Islet precursor cell (in vitro differentiated cells): ENCODE measurements at places on chromosomes 4 and X.
A peak's percentile ranks its signal among the peaks of the same experiment; 100 is the strongest.

DNA sequence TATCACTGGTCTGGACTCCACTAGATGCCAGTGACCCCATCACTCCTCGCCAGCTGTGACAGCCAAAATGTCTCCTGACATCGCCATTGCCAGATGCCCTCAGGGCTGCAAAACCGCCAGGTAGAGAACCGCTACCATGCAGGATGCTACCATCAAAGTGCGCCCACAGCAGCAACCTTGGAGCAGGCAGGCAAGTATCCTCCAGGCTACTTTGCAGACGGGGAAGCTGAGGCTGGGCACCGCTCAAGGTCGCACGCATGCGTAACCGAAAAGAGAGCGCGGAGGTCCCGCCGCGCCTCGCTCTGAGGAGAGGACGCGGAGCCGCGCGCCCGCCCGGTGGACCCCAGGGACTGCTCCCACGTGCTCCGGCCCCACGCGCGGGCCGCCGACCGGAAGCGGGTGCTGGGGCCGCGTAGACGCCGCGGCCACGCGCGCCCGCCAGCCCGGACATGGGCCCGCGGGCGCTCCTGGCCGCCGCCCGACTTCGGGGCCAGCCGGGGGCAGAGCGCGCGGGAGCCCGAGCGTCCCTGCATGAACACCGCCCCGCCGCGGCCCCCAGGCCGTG lies at the start of gene STS:
Gene STS, plus strand, starts transcription at position 300 of the 565 bp plus-strand sequence. CDS start 105,488 bp downstream, outside the sequence.
- DNase-seq: peak; percentile 60

GRCh38 chr4:185567381-185568376 lies 32.4 kb upstream of the PDLIM3 start:
- DNase-seq: peak; percentile 59

GRCh38 chrX:77731821-77732419 lies 54.1 kb downstream of the ATRX start:
- DNase-seq: no peak

GRCh38 chr4:3472411-3473141 lies 9.5 kb downstream of the DOK7 start:
- DNase-seq: no peak

DNA sequence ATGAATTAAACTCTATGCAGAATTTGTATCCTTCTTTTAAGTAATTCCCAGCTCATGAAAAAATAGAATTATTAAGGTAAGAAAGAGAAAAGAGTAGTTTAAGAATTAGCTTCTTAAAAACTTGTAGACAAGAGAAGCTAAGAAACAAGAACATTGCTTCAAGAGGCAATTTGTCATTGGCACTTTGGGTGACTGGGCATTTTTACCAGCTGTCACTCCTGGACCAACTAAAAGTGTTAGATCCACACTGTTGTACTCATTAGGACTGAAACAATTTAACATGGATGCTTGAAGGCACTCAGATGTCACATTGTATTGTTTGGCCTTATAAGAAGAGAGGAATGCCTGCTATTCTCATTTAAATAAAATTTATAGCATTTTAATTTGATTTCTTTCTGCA lies 7.4 kb downstream of the COL25A1 start:
- no peak for DNase-seq

DNA sequence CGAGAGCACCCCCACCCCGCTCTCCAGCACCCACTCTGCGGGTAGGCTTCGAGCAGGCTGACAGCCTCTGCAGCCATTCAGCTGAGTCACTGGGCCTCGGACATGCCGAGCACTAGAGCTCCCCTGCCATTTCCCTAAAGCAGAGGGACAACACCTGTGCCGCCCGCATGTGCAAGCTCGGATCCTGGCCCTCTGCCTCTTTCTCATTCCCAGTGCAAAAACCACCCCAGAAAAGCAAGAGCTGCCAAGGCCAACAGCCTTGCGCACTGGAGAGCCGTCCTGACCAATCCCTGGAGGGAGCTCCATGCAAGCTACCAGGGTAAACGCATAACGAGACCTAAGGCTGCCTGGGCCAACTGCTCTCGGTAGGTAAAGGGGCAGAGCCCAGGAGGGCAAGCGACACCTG lies 5.3 kb downstream of the HCFC1 start:
- DNase-seq: no peak

DNA sequence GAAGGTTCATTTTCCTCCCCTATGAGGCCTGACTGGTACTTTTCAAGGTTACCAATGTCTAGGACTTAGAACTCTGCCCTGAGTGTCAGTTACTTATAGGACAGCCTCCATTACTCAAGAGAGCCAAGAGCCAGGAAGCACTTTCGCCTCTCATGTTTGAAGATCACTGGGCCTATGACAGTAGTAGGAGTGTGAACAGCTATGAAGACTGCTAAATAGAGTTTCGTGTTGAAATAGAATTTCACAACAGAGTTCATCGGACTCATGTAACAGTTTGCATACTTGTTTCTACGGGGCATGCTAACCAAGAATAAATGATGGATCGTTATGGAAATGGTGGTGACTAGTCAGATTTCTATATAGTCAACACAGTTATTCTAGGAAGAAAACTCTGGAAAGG lies 97.8 kb upstream of the GPC4 start:
- DNase-seq: no peak

DNA sequence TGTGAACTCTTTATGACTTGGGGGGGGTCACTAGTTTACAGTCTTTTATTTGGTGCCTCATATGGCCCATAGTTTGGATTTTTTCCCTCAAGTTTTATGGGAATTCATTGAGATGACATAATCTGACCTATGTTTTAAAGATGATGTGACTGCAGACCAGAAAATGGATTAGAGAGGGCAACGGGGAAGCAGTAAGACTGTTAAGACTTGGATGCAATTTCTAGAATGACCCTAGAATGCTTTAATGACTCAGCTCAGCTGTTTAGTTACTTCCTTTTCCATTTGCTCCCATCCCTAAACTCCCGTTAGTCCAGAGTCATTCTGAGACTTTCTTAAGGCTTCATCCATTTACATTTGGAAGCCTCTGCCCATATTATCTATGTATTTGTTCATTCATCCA lies 59.9 kb upstream of the PDGFRA start:
- no peak for DNase-seq

DNA sequence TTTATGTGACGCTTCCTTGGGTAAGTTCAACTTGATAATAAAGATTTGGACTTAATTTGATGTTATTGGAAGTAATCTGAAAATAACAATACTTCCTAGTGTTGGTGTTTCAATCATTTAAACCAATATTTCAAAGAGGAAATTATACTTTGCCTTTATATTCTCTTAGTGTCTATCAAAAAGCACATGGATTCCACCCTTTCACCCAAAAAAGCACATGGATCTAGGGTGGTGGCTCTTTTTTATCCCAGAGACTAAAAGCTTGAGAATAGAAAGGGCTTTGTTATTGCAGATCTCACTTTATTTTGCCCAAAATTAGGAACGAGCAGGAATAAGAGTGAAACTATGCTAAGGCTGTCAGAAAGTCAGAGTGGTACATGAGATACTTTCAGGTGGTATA lies 75.1 kb upstream of the RASGEF1B start:
- no peak for DNase-seq
